ENCODE measurements at places on chromosomes 5 and 9.

- no peak for DNase-seq
Measured at GRCh38 chr9:81035171-81035570, 654.2 kb downstream of the TLE1 start.

DNA sequence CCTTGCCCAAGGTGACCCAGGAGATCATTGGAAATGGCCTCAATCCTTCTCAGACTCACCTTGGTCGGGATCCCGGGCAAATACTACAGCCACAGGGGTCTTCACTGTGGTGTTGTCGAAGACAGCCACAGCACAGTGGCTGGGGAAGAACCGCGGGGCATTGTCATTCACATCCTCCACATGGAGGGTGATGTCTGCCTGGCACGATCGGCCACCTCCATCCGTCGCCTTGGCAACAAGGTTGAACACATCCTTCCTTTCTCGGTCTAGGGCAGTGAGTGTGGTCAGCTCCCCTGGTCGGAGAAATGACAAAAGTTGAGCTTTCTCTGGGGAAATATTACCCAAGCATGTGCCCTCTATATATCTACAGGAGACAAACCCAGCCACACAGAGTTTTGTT, 56.8 kb downstream of the FAT2 start:
- DNase-seq = no peak

DNA sequence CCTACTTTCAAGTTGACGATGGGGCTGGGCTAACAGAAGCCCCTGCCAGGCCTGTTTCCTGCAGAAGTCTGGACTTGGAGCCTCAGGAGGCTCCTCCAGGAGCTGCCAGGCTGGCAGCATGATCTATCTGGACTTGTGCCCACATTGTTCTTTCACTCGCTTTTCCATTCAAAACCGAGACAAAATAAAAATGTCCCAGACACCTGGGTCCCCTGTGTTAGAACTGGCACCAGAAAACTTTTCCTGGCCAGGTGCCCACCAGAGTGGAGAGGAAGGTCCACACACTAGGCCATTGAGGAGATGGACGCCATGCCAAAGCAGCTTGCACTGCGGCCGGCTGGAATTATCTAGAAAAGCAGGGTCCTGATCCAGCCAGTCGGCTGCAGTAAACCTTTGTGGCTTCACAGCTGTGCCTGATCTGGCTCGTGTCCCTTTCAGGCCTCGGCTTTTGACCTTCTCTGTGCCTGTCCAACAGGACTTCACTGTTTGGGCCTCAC, 78.2 kb downstream of the GCNT1 start:
- no peak for DNase-seq

DNA sequence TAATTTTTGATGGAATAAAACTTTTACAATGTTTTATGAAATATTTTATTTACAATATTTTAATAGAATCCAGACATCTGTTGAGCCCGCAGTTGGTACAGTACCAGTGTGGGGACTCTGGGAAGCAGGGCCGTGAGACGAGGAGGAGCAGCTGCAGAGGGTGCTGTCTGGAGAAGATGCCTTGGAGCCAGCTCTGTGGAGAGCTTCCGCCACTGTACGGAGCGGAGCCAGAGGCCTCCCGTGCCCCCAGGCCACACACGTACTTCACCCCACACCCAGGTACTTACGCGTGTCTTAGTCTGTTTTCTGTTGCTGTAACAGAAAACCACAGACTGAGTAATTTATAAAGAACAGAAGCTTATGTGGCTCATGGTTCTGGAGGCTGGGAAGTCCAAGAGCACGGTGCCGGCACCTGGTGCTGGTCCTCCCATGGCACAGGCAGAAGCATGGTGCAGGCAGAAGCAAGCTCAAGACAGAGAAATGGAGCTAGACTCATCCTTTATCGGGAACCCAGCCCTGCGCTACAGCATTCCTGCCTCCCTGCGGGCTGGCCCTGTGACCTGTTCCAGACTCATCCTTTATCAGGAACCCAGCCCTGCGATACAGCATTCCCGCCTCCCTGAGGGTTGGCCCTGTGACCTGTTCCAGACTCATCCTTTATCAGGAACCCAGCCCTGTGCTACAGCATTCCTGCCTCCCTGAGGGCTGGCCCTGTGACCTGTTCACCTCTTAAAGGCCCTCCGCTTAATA, 23.3 kb downstream of the CEP72 start:
- no peak for DNase-seq

DNA sequence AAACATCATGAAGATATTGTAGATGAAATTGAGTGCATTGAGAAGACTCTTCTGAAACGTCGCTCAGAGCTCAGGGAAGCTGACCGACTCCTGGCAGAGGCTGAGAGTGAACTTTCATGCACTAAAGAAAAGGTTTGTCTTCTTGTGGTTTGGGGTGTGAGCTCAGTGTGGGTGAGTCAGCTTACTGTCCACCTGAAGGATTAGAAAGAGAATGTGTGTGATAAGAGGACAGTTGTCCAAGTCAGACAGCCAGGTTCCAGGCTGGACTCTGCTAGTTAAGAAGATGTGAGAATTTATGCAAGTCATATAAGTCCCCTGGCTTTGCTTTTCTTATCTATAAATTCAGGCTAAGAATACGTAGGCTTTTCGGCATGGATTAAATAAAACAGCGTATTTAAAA, 46.9 kb downstream of the RAB14 start:
- DNase-seq = no peak

- no peak for DNase-seq
Measured at GRCh38 chr9:111993319-111993718, 96.7 kb downstream of the UGCG start.

GRCh38 chr5:118447350-118447749, 541.0 kb downstream of the DTWD2 start:
- DNase-seq = no peak

DNA sequence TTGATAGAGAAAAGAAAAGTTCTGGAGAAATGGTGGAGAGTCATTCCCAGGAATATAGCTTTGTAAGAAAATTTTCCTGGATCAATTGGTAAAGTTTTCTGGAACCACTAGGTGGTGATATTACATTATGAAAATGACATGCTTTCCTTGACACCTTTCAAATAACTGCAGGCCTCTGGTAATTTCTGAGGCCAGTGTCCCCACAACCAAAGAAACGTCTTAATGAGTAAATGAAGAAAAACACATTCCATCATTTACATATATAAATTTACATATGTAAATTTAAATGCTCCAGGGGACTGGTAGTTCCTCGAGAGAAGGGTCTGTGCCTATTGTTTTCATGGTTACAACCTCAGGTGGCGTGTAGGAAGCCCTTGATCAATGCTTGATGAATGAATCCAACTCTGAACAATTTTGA, 17.2 kb upstream of the RGS3 start:
- no peak for DNase-seq

GRCh38 chr5:147162740-147163139, 72.1 kb upstream of the STK32A start:
- no peak for DNase-seq

DNA sequence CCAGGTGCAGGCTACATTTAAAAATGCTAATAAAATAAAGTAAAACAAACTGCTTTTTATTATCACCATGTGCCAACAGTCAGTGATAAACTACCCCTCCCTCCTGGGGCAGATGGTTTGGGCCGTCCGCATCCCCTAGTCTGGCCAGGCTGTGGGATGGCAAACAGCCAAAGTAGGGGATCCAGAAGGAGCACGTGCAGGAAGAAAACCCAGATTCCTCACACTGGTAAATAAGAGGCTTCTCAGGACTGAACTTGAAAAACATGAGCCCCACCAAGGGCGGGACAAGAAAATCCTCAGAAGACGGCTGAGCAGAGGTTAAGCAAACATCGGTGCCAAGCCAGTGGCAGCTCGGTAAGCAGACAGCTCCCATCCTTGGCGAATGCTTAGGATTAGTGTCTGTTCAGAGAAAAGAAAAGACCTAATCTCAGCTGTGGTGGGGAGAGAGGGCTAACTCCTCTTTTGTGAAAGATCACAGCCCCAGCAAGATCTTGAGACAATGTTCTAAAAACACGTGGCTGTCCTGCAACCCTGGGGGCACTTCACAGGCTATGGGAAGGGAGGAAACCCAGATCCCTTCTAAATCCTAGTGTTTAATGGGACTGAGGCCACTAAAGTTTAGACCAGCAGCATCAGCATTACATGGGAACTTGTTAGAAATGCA, 46.5 kb upstream of the GDNF start:
- DNase-seq = no peak

GRCh38 chr5:58774937-58775336, 192.1 kb downstream of the RAB3C start:
- DNase-seq = no peak

DNA sequence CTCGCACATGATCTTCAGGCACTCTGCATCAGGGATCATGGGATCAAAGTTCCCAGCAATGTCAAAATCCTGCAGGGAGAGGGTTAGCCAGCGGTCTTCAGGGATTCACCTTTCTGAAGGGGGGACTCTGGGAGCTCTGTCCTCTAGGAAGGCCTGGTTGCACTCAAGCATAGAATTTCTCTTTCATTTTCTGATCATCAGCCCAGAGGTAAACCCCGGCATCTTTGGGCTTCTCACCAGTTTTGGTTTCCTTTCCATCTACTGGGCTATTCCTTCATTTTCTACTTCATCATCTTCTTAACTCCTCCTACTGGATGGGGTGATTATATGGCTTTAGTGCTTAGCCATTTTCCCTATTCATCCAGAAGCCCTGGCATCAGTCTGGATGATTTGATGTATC, 4.6 kb upstream of the DND1 start:
- DNase-seq = no peak

GRCh38 chr5:138491669-138492559, 26.6 kb downstream of the EGR1 start:
- DNase-seq = peak; percentile 72

DNA sequence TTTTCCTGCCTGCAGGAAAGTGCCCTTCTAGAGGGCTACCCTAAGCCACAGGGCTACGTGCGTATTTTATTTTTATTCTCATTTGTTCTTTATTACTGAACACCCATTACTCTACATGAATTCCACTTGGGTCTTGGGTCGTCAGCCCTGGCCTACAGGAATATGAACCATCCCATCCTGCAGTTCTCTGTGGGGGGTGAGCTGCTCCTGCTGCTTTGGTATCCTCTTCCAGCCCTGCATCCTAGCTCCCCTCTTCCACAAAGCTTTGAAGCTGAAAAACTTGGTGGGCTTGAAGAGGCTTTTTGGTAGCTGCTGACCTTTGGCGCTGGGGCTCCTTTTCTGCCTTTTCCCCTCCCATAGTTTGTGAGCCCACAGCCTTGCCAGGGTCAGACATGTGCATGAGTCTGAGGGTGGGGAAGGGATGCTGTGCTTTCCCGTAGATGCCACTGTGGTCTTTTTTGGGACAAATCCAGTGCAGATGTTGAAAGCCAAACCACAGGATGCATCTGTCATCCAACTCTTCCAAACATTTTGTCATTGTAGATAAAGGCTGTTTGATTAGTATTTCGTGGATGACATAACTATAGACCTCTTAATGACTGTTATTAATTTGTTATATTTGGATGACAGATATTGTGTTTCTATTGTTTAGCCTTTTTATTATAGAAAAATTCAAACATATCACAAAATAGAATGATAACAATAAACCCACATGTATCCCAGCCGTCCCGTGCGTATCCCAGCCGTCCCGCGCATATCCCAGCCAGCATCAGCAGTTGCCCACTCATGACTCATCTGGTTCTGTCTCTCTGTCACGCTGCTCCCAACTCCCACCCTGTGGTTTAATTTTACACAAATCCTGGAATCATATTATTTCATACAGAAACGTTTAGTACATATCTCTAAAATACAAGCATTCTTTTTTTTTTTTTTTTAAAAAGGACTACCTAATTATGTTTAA, 43.9 kb downstream of the SLC46A2 start:
- no peak for DNase-seq

GRCh38 chr9:127835991-127836516, 18.4 kb downstream of the ENG start:
- peak; percentile 26 for DNase-seq

DNA sequence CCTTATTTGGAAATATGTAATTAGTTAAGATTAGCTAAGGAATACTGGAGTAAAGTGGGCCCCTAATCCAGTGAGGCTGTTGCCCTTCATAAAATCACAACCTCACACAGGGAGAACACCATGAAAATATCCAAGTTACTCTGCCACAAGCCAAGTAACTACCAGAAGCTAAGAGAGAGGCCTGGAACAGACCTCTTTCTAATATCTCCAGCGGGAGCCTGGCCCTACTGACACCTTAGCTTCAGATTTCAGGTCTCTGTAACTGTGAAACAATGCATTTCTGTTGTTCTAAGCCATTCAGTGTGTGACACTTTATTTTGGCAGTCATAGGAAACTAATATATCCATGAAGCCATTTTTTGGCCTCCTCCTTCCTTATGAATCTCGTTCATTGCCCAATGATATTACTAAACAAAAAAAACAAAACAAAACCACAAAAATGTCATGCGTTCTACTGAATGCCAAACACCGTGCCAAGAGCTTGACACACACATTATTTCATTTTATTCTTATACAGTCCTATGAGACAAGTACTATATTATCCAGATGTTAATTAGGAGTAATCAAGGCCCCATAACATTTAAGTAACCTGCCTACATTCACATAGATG, 699.0 kb downstream of the MAT2B start:
- no peak for DNase-seq

DNA sequence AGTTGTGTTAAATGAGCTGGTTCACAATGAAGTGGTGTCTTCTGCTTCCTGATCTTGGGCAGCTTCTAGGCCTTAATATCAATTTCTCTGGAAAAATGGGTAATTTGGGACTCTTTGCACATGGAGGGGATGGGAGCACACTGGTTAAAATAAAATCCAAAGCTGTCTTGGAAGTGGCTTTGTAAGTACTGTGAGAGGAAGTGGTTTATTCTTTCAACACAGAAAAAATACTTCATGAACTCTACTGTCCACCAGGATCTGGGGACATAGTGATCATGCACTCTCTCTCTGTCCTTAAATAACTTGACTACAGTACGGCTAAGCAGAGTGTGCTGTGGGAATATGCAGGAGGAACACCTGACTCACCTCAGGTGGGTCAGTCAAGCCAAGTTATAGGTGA, 2.4 kb downstream of the PCYOX1L start:
- no peak for DNase-seq

DNA sequence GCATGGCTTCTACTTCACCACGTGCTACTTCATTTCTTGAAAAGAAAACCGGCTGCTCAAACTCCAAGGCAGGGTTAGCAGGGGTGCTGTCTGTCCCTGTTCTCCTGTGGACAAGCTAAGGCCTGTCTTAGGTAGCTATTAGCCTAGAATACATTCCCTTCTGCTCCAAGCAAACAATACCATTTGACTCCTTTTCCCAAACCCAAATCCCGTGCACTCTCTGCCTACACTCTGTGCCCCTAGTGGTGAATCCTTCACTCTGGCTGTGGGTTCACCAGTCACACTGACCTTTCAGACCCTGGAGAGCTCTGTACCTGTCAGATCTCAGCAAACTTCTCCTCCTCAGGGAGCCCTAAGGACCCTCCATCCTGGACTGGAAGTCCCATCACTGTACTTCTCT, 211.6 kb downstream of the SLIT3 start:
- DNase-seq = no peak

DNA sequence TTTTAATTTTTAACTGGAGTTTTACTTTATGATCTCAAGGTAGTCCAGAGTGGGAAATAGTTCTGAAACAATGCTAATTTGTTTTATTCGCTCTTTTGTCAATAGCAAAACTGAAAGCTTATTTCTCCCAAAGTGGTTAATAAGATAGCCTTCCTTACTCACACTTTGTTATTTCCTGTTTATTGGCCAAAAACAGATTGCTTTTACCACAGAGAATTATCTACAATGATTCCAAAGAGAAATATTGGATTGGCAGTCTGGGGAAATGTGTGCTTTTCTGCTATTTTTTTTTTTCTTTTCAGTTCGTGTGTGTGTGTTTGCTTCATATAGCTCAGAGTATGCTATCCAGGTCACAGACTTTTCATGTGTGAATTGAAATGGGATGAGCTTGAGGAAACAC, 756.7 kb upstream of the RGMB start:
- no peak for DNase-seq
